COR-L47 (cell line): ENCODE measurements at places on chromosomes 4 and X.

DNA sequence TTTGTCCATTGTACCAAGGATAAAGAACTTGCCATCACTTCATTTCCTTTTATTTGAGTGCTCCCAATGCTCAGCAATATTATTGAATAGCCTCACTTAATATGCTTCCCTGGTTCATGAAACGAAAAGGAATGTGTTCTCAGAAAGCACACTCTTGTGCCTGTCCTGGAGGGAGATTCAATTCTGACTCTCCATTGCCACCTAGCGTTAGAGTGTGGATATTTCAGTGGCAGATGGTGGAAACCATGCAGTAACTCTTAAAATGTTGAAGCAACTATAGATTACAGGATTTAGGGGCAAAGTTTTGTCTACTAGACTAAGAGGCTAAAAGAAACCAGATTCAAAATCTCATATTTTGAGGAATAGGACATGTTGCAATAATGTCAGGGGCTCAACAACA, 36.0 kb downstream of the GAB3 start:
- DNase-seq = peak; percentile 1

- DNase-seq = no peak
These were observed 19.4 kb upstream of the TSPAN5 start for GRCh38 chr4:98677799-98678198.

DNA sequence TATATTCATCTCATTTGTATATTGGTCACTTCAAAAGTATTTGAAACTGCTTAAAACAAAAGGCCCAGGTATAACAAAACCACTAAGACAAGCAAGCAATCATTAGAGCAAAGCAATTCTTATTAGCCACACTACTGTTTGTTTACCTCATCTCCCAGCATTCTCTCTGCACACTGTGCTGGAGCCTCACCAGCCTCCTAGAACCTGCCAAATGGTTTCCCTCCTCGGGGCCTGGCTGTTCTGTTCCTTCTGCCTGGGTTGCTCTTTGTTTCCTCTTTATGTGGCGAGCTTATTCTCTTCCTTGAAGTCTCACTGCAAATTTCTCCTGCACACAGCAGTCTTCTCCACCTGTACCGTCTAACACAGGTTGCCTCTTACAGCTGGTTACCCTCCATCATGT, 67.5 kb upstream of the MND1 start:
- no peak for DNase-seq

DNA sequence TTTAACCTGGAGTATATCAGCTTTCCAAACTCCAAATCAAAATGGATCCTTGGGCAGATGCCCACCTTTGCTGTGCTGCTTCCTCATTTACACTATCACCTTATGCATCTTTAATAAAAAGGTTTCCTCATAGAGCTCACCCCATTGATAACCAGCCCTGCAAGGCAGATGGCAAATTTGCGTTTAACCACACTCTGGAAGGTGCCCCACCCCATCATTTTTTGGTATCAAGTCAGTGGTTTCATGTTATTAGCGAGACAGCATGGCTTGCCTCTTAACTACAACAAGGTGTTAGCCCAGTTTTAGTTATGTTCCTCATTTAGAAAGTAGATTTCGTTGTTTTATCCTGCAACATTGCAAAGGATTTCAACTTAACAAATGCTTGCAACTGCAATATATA, 214.0 kb upstream of the WDFY3 start:
- DNase-seq = no peak
